ENCODE measurements at places on chromosomes 1 and 21.

DNA sequence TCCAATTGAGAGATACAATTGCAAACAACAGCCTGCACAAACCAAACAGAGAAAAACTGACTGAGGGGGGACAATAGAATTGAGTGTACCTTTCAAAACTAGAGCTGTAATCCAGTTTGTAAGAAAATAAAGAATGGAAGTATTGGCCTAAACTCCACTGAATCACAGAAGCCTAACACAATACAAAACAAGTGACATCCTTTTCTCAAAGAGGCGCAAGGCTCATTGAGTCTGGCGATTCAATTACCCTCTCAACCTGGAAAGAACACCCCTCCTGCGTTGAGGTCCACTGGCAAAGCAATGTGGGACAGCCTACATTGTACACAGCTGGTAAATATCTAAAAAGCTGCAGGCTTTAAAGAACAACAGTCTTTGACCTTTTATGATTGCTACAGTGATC, 182.6 kb downstream of the DPYD start:
- no peak for DNase-seq

GRCh38 chr1:66757722-66758240, 5.5 kb downstream of the DYNLT5 start:
- no peak for DNase-seq

- DNase-seq, result no peak
Observed at GRCh38 chr1:8597455-8597854, 220.0 kb downstream of the RERE start.

- peak; percentile 76 for DNase-seq
Observed at GRCh38 chr1:237258871-237259270, 216.9 kb downstream of the RYR2 start.

DNA sequence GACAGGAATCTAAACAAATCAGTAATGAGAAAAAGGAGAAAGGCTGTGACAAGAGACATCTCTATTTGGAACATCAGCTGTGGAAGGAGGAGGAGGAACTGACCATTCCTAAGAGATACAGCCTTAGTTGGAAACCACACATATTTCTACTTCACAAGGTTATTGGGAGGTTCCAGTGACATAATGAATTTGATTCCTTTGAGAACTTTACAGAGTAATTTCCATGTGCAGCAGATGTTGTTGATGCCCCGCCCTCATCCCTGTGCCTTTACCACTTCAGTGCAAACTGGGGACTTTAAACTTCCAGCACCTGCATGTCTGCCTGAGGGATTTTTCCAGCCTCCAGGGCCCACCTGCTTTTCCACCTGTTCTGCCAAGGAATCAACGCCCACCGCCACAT, 9.3 kb upstream of the ST6GALNAC5 start:
- no peak for DNase-seq

GRCh38 chr1:36352910-36353878, 29.7 kb upstream of the EVA1B start:
- no peak for DNase-seq

DNA sequence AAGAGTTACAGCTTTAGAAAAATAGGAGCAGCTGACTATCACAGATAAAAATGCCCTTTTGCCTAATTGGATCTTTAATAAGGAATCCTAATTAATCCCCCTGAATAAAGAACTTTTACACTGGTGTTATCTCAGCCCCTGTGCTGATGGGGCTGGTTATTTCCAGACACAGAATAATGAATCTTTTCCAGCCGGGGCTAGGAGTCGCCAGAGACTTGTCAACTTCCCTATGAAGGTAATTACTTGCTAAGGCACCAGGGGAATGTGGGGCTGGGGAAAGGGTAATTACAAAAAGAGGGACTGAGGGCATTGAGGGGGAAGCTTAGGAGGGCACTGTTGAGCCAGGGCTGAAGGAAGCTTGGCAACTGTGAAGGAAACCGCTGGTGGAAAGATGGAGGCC, 34.5 kb downstream of the HMGB4 start:
- DNase-seq, result no peak

- DNase-seq, result no peak
Observed at GRCh38 chr21:17119466-17120297, 393.2 kb upstream of the CXADR start.

- peak; percentile 88 for DNase-seq
Observed at GRCh38 chr1:12658531-12659453, 14.9 kb downstream of the AADACL4 start.

DNA sequence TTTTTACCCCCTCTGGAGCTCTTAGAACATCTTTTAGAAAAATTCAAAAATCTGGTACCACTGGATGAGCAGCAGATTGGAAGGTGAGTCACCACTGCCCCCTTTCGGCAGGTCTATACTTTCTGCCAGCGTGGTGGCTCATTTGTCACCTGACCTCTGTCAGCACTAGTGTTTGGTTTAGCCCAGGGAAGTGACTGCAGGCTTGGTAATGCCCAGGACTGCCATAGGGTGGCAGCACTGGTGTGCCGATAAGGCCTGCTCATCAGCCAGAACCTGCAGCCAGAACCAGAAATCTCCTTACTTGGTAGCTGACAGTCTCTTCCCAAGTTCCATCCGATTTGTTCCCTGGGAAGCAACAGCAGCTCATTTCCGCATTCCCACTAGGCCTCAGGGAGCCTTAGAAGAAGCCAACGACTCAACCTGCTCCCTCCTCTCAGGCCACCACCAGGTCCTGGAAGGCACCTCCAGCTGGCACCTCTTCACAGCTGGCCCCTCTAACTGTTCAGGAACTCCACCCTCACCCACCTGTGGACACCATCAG, 6.8 kb downstream of the SMIM12 start:
- peak; percentile 73 for DNase-seq

DNA sequence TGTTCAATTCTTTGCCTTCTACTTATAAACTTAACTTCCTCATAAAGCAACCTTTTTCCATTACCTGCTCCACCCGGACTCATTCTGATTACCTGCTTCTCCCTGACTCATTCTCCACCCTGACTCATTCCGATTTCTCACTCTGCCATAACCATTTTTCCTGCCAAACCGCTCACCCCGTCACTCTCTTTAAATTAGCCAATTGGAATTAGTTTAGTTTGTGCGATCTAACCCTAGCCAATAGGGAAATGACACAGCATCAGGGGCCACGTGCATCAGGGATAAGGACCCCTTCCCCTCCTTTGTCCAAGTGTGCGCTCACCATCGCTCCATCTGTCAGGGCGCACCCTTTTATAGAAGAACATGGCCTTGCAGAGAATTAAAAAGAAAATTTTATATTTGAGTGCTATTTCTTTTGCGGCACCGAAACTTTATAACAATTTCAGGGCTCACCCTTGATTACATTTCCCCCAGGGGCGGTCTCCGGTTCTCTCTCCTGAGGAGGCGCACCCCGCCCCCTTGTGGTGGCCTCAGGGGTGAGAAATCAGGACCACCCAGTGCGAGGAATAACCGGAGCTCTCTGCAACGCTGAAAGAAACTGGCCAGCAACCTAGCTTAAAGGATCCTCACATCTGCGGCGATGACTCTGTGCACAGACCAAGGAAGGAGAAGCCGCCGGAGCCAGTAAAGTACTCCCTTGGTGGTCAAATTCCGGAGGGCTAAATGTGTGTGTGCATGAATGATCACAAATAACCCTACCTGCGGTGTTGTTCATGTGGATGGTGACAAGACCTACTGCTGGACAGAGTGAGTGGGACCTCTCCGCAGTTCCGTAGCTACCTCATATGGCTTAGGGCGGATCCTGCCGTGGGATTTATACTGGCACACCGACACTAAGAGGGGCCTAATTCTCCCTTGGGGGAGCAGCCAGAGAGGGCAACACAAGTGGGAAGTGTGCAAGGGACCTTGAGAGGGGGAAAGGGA, 30.3 kb upstream of the CBR3 start:
- DNase-seq, result peak; percentile 44

GRCh38 chr1:175245324-175245723, 52.7 kb upstream of the KIAA0040 start:
- no peak for DNase-seq

All from muscle of back (tissue), 13 donors.